Cerebellum (tissue), 4 donors: ENCODE measurements at places on chromosomes 3 and 15. TPM values are rescaled to one million over a fixed set of nuclear protein-coding genes. Genes with fewer than 3 reads are reported as not detected.

The CAND2 gene
- 18.2 TPM for total RNA-seq

The KBTBD13 gene
- not detected for total RNA-seq

The CD96 gene
- total RNA-seq: 0.36 TPM

GRCh38 chr3:56754741-56755417, 46.9 kb downstream of the ARHGEF3 start:
- DNase-seq: no peak

The POLQ gene
- 5.5 TPM for total RNA-seq

DNA sequence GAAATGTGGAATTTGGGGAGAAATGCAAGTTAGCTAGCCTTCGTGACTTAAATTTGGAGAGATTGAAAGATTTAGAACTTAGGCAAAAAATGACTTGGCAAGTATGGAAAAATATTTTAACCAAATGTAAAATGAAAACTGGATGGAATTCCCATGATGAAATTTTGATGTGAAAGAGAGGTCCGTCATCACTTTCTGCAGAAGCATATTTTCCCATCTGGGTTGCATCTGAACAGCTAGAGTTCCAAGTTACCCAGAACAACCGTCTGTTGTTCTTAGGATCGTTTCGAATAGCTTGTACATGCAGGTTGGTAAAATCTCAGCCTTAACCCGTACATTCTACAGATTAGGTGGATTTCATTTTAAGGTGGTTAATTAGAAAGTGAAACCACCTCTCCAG, 136.3 kb downstream of the GHSR start:
- DNase-seq: no peak

DNA sequence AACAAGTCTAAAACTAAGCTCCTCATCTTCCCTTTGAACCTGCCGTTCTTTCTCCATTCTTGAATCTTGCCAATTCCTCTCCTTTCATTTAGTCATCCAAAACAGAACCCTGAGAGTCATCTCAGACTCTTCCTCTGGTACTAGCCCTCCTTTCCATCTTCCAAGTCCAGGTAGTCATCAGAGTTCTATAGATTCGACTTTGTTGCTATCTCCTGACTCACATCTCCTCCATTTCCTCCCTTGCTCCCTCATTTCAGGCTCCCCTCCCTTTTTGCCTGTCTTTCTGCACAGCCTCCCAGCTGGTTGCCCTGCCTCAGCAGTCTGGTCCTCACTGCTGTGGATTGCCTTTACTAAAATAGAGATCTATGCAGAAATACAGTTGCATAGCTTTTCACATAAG, 4.7 kb downstream of the ATG7 start:
- DNase-seq: no peak

DNA sequence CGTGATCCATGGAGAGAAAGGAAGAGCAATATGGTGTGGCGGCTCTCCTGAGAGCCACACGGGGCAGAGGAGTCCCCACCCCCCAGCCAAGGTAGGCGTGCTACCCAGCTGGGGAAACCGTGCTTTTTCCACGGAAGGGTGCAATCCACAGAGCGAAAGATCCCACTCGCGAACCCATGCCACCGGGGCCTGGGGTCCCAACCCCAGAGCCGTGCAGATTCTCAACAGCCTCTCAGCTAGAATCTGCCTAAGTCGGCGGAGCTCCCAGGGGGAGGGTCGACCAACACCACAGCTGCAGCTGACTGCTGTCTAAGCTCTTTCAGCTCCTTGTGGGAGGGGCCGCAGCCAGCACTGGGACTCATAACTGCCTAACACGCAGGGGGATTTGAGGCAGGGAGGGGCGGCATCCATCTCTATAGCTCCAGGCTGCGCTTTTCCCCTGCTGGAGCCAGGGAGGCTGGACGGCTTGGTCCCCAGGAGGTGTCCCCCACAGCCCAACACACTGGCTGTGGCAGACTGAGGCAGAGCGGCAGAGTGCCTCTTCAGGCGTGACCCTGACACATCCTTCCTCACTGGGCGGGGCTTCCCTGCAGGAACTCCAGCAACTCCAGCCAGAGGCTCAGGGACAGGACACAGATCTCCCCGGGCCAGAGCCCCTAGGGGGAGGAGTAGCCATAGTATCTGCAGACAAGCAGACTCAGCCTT, 107.6 kb upstream of the ZBTB20 start:
- DNase-seq: no peak

The REC114 gene
- not detected for total RNA-seq

- no peak for DNase-seq
Observed at GRCh38 chr3:132911741-132912415, 126.3 kb upstream of the TMEM108 start.

DNA sequence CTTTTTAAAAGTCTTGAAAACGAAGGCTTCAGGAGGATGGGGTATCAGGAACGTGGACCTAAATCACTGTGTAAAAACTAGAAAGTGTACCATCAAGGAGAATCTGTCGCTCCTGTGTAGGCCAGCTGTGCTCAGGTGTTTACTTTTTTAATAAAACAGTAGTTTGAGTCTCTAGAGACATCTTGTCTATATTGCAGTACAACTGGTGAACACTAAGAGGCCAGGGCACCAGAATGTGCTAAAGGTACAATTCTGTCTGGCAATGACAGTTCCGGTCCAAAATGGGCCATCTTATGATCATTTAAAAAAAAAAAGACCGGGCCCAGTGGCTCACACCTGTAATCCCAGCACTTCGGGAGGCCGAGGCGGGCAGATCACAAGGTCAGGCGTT, 61.8 kb upstream of the MCF2L2 start:
- no peak for DNase-seq

DNA sequence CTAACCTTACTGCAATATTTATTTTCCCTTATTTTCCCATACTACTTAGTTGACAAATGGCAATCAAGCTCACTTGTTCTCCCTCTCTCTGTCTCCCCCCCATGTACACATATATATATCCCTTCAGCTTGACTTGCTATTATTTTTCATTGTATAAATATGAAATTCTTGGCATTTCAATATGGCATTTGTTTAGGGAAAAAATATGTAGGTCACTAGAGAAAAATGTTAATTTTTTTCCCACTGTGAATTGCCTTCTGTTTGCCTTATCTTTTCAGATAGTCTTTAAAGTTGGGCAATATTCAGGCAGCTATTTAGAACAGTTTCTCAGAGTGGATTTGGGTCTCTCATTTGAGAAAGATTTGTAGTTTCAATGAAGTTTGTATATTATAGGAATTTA, 62.8 kb upstream of the UTS2B start:
- no peak for DNase-seq

The HCLS1 gene
- 1.8 TPM for total RNA-seq

The MOBP gene
- 0.73 TPM for total RNA-seq

The CPEB1 gene
- 4.4 TPM for total RNA-seq

The AP3B2 gene
- total RNA-seq: 49.5 TPM

The EPHB1 gene
- 25.0 TPM for total RNA-seq

DNA sequence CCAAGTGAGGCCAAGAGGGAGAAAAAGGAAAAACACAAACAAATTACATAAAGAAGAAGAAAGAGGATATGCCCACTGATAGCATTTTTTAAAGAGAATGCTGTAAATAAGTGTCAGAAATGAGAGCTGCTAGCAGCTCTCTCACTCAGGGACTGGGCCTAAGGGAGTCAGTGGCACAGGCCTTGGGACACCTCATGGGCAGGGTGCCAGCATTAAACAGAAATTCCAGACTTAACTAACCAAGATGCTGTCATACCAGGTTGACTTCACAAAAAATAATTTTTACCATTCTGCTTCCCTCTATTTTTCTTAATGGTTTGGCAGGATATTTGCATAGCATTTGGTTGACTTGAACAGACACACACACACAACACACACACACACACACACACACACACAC, 92.3 kb upstream of the ADAMTSL3 start:
- DNase-seq: no peak

The TMA7 gene
- total RNA-seq: 83.0 TPM

The CLDN16 gene
- not detected for total RNA-seq

- DNase-seq: no peak
Observed at GRCh38 chr3:109570408-109570807, 233.1 kb upstream of the DPPA4 start.

The RLBP1 gene
- total RNA-seq: 0.18 TPM

- no peak for DNase-seq
Observed at GRCh38 chr3:33461097-33461496, 20.9 kb upstream of the UBP1 start.

The GCSAM gene
- total RNA-seq: 0.27 TPM

GRCh38 chr3:113105093-113105449, 106.3 kb upstream of the BOC start:
- peak; percentile 11 for DNase-seq
